ENCODE measurements at places on chromosomes 4 and X. TPM values are rescaled to one million over a fixed set of nuclear protein-coding genes. Genes with fewer than 3 reads are reported as not detected.

Gene SOX3
- total RNA-seq, result not detected

GRCh38 chrX:153999359-154000037 lies 20.2 kb downstream of the IRAK1 start:
- no peak for DNase-seq

GRCh38 chr4:110357521-110357920 lies 118.4 kb upstream of the ENPEP start:
- no peak for DNase-seq

DNA sequence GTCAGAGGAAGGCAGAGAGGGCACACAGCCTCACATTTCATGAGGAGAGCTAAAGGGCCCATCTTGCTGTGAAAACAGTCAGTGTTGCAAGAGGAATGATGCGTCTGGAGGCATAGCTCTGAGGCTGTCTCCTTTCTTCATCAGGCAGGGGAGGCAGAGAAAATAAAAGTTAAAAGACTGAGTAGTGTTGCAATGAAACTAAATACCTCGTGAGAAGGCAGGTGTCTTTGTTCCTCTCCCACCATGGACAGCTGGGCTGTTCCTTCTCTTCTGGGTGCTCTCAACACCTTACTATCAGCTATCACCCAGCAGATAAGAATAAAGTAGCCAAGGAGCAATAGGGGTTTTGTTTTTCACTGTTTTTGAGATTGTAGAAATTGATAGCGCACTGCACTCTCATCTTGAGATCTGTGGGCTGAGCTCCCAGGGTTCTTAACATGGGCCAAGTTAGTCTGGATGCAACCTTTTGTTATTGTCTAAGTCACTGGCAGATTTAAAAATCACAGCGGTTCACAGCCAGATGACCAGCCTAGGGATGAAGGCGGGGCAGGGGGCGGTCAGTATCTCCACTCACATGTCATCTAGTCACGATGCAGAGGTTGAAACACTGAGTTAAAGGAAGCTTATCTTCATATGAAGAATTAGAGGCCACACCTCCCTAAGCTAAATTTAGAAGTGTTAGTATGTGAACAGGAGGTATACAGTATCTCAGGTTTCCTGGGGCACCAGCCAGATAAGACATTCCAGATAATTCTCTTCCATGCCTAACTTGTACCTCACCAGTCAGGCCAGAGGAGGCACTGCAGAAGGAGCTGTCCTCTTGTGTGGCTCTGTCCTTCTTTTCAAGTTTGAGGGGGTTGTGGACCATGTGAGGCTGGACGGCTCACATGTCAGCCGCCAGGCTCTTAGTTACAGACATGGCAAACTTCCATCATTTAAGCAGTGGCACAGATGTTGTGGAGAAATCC lies 36.9 kb downstream of the PARM1 start:
- DNase-seq, result no peak

DNA sequence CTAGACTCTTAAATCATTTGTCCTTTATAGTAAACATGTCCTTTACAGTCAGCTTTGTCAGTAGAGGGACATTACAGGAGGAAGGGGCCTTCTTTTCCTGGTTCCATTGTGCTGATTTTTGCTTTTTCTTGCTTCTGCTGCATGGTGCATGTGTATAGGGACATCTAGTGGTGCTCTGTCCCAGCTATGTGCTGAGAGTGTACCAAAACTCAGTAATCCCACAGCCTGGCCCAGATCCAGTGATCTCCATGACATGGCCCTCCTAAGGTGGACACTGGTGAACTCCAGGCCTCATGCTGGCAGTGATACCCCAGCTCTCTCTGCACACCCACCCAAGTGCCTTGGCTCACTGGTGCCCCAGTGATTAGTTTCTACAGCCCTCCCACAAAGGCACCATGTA lies 45.2 kb downstream of the MAGEB17 start:
- DNase-seq, result no peak

Gene PRRG3
- not detected for total RNA-seq

Gene RAB39B
- 13.3 TPM for total RNA-seq

DNA sequence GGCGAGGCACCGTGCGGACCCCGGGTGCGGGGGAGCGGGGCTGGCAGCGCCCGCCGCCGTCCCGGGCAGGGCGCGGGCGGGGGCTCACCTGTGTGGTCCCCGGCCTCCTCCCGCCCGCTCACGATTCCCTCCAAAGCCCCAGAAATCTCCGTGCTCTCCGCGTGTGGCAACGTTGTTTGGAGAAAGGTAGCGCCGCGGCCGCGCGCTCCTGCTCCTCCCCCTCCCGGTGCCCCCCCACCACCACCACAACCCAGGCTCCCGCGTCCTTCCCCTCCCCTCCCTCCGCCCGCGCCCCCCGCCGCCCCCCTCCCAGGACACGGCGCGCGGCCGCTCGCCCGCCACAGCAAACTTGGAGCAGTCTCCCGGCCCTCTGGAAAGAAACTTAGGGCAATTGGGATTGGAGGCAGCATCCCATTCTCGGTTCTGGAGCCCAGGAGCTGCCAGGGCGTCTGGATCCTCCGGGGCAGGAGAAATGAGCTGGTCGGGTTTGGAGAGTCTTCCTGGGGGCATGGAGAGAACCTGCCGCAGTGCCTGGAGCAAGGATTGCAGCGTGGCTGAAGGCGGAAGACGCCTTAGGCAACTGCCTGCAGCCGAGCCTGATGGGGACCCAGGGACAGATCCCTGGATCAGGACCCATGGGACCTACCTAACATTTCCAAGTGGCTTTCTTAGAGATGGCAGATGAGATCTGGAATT lies 855 bp downstream of the KLF3 start:
- DNase-seq, result peak; percentile 39

DNA sequence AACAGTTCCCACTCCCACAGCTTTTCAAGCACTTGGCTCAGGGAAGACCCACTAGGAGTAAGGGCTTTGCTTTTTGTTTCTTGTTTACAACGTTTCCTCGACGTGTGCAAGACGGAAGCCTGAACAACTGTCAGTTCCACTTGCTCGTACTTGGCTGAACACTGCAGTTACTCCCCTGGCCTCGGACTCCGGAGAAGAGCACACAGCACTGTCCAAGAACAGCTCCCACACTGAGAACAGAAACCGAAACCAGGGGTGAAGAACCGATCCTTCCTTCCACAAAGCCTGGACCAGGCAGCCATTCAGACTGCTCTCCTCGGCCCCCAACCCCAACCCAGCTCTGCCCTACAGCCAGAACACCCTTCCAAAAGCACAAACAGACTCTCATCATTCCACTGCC lies 25.5 kb downstream of the IRF2 start:
- no peak for DNase-seq

- DNase-seq, result no peak
Measured at GRCh38 chr4:8283631-8284121, 14.1 kb downstream of the HTRA3 start.

Gene UGT2B15
- total RNA-seq, result not detected

DNA sequence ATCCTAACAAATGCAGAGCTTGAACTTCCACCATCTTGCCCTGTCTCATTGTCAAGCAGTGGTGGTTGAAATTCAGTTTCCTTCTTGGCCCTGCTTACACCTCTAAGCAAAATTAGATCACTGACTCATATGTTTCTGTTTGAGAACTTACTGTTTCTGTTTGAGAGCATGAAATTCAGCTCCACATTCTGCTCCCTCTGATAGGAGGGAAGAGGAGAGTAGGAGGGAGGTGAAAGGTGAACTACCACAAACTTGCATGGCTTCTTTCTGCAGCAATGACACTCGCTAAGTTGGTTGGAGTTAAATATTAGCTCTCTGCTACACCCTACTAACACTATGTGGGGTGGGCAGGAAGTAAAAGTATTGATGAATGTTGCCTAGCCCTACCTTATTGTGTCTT lies 117.8 kb upstream of the EDA2R start:
- no peak for DNase-seq

Gene HPSE
- total RNA-seq, result 14.5 TPM

GRCh38 chr4:109389369-109390114 lies 44.1 kb upstream of the SEC24B start:
- DNase-seq, result no peak

- no peak for DNase-seq
Measured at GRCh38 chrX:131861088-131861787, 161.9 kb upstream of the STK26 start.

- no peak for DNase-seq
Measured at GRCh38 chr4:88477229-88477860, 20.4 kb downstream of the HERC5 start.

DNA sequence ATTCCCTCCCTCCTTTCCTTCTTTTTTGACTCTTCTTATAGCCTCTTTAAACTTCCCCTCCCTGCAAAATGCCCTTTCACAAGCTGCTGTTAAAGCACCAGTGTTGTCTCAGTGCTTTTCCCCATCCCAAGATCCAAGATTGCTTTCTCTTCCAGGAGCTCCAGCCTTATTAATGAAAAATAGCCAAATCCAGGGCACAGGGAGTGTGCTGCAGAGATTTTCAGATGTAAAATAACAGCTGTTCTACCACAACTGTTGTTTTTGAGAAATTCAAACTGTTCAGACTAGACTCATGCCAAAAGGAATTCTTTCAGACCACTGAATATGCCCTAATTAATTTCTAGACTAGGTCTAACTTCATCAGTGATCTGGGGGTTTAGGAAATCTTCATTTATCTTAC lies 47.0 kb upstream of the GPC3 start:
- no peak for DNase-seq

Gene BCOR
- total RNA-seq, result 24.3 TPM

- no peak for DNase-seq
Measured at GRCh38 chr4:96766359-96766758, 926.5 kb downstream of the PDHA2 start.

Gene TNIP3
- total RNA-seq, result 1.9 TPM

DNA sequence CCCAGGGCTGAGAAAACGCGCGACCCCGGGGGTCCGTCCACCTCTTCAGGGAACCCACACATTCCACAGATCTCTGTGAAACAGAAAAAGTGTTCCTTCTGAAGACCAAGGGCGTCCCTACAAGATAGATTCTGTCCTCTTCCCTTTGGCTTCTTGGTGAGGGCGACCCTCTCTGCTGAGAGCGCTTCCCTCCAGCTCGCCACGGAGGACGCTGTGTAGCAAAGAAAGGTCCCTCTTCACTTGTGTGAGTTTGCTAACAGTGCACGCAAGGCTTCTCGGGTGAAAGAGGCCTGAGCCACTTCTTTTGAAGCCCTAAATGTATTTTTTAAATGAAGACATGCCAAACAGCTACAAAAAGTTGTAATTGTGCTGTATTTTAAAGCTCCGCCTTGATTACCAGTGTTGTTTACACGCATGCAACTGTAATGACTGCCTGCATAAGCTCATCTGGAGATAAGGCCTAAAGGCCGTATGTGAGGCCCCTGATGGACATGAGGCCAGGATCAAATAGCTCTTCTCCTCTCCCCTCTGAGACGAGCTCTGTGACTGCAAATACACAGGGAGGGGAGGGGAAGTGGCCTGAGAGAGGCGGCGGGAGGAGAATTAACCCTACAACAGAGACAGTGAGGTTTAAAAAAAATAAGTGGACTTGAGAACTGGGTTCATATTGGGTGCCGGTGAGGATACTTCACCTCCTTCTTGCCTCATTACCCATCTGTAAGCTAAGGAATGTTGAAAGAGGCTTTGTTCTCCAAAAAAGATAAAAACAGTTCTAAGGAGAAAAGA lies 95.5 kb downstream of the SOWAHB start:
- DNase-seq, result no peak

DNA sequence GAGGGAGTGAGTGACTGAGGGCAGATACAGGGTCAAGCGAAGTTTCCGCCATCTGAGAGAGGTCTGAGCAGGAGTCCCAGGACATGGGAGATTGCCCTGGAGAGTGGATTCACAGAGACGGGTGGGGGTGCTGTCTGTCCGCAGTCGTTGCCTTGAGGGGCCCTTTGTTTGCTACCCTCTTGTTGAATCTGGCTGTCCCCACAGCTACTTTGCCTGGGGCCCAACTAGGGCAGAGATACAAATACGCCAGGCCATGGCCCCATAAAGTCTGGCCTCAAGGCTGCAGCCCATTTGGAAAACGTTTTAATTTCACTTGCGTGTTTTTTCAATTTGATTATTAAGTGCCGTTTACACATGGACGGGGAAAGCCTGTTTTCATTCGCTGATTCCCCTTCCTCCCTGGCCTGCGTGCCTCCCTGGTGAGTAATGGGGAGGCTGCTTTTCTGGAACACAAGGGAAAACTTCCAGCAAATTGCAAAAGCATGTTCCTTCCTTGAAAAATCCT lies 134.4 kb downstream of the SMIM20 start:
- no peak for DNase-seq

GRCh38 chr4:62490635-62491034 lies 1290.5 kb downstream of the ADGRL3 start:
- no peak for DNase-seq

Gene S100P
- total RNA-seq, result 15.7 TPM

GRCh38 chr4:123777373-123777772 lies 380.8 kb downstream of the SPRY1 start:
- no peak for DNase-seq

DNA sequence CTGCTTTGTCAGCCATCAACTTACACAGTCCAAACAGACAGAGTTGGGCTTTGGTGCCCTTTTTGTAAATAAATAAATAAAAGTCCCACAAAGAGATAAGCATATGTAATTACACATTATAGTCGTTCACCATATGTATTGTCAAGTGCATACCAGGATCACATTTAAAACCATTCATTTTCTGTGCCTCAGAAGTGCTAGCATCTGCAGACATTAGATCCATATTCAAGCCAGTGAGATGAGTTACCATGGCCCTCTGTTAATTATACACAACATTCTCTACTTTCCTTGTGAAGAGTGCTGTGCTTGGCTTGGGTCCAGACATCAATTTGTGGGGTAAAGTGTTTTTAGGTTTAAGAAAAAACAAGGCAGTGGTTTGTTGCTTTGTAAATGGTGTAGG lies 76.8 kb downstream of the ENOX2 start:
- no peak for DNase-seq

DNA sequence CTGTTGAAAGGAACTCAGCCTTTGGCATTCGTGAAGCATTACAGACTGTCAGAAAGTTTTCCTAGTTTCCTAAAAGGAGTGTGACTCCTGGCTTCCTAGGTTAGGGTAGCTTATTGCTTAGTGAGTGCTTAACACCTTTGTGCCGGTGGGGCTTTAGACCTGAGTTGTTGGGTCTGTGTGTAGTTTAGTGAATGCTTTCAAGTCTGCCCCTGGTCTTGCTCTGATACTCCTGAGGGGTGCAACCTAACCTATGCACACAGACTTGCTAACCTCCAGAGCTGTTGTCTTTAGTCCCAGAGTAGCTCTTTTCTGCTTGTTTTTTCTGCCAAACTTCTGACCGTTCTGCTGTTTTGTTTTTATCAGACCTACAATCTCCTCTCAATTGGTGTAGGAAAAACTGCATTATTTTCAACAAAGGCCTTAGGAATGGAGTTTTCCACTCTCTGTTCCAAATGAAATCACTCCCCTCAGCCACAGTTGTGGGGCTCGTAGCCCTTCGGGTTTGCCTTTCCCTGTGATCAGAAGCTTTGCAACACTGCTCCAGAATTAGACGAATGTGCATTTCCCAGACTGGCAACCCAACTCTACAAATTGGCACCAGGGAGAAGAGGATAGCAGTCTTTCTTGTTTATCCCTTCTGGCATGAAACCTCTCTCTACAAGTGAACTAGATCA lies 1399.1 kb upstream of the PCDH7 start:
- DNase-seq, result no peak
